ENCODE measurements at places on chromosomes 5 and 9.

DNA sequence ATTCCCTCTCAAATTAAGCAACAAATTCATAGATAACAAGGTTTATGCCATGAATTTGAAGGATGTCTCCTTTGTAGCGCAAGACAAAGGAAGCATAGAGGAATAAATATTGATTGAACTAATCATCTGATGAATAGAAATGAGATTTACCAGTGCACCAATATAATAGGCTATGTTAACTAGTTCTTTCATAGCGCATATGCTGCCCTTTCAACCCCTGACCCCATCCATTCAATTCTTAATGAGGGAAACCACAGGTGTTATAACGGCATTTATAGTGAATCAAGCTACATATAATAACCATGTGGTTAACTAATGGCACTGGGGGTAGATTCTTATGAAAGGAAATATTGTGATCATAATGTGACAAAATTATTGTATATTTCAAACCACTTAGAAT lies 6.5 kb downstream of the RORB start:
- no peak overlapping the region for H3K27ac ChIP-seq
- H3K4me1 ChIP-seq, result 0 out of 2 replicates have a peak, but pooled peaks cover 9% of the 10 kb centered on the region
- no peak for DNase-seq
- peaks cover 16% of the 10 kb centered on the region for H3K27me3 ChIP-seq
- H3K36me3 ChIP-seq, result no peaks in the 10 kb centered on the region

- DNase-seq, result peak; percentile 96
- peaks cover 2% of the 10 kb centered on the region for H3K27me3 ChIP-seq
- peaks cover 29% of the 10 kb centered on the region for H3K36me3 ChIP-seq
- peak overlapping the region; percentile 76 for H3K4me3 ChIP-seq
- peaks cover 57% of the 10 kb centered on the region for H3K4me1 ChIP-seq
These were observed 105.9 kb downstream of the DPYSL3 start for GRCh38 chr5:147403651-147404640.

DNA sequence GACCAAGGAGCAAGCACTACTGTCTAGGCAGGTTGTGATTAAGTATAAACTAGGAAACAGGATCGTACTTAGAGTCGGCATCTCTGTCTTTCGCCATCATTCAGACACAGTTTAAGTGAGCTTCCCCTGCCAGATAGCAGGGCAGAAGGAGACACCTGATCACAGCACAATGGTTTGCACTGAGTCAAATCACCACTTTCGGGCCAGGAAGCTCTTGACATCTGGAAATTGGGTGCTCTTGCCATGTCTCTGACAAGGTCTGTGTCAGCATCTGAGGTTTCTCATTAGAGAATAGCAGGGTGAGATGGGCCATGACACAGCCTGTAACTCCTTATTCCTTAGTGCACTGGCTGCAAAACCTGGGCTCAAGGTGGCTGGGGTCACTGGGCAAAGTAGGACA lies 8.3 kb downstream of the ADRB2 start:
- no peak overlapping the region for H3K27ac ChIP-seq
- peaks cover 52% of the 10 kb centered on the region for H3K4me1 ChIP-seq
- no peak overlapping the region for H3K4me3 ChIP-seq
- DNase-seq, result no peak

- no peak overlapping the region for H3K27ac ChIP-seq
- no peaks in the 10 kb centered on the region for H3K36me3 ChIP-seq
- no peak for DNase-seq
- no peak overlapping the region for H3K4me3 ChIP-seq
These were observed 129.7 kb upstream of the PDE4D start for GRCh38 chr5:60023255-60023654.

DNA sequence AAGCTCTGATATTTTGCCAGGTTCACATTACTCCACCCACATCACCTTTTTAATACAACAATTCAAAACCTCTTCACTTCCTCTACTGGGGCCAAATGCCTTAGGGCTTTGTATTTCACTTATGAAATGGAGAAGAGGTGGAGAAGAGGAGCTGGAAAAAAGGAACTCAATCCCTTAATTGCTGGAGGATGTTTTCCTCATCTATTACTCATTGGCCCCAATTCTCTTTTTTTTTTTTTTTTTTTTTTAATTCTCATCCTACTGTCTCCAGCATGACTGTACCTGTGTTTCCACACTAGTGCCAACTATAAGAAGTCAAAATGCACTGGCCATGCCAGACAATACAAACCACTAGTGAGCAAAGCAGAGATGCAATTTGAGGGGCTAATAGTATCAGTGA lies 20.9 kb downstream of the FAM13B start:
- H3K4me1 ChIP-seq, result peaks cover 21% of the 10 kb centered on the region
- no peak overlapping the region for H3K4me3 ChIP-seq
- H3K27me3 ChIP-seq, result no peaks in the 10 kb centered on the region
- H3K36me3 ChIP-seq, result peaks cover 20% of the 10 kb centered on the region
- no peak overlapping the region for H3K27ac ChIP-seq

DNA sequence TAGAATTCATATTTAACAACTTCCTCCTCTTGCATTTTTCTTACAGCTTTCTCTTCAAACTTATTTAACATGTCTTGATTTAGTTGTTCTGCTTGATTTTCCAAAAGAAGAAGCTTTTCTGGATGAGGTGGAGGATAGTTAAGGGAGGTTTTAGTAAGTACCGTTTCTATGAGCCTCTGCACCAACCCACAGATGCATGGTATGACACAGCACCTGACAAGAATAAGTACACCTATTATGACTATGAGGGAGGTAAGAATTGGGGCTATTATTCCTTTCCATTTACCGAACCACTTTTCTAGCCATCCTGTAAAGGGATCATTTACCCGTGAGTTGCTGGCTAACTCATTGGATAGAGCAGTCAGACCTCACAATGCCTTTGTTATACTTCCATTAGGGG lies 2.5 kb upstream of the HMGCS1 start:
- no peak overlapping the region for H3K27ac ChIP-seq
- H3K27me3 ChIP-seq, result peaks cover 8% of the 10 kb centered on the region
- DNase-seq, result no peak
- H3K36me3 ChIP-seq, result peaks cover 6% of the 10 kb centered on the region
- peaks cover 32% of the 10 kb centered on the region for H3K4me1 ChIP-seq

GRCh38 chr9:1096155-1096964 lies 46.2 kb downstream of the DMRT2 start:
- peaks cover 2% of the 10 kb centered on the region for H3K27me3 ChIP-seq
- H3K4me1 ChIP-seq, result no peaks in the 10 kb centered on the region
- H3K4me3 ChIP-seq, result no peak overlapping the region
- no peak for DNase-seq
- no peaks in the 10 kb centered on the region for H3K36me3 ChIP-seq

DNA sequence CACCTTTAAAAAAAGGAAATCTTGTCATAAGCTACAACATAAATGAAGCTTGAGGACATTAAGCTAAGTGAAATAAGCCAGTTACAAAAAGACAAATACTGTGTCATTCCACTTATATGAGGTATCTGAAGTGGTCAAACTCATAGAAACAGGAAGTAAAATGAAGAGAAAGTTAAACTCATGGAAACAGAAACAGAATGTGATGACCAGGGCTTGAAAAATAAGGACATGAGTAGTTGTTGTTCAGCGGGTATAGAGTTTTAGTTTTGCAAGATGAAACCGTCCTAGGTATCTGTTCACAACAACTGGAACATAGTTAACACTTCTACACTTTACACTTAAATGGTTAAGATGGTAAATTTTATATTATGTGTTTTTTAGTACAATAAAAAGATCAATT lies 47.8 kb upstream of the SLC1A3 start:
- H3K4me1 ChIP-seq, result no peaks in the 10 kb centered on the region
- DNase-seq, result no peak
- no peak overlapping the region for H3K27ac ChIP-seq
- H3K27me3 ChIP-seq, result no peaks in the 10 kb centered on the region

DNA sequence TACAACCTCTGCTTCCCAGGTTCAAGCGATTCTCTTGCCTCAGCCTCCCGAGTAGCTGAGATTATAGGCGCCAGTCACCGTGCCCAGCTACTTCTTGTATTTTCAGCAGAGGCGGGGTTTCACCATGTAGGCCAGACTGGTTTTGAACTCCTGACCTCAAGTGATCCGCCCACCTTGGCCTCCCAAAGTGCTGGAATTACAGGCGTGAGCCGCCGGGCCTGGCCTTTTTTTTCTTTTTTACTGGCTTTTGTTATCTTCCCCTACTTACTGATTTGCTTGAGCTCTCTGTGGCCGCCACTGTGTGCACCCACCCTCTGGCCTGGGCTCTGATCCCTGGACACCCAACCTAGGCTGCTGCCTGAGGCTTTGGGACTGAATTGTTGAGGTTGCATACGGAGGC lies 60.3 kb downstream of the ANKRD33B start:
- H3K4me3 ChIP-seq, result no peak overlapping the region
- no peak overlapping the region for H3K27ac ChIP-seq
- DNase-seq, result no peak
- peaks cover 27% of the 10 kb centered on the region for H3K36me3 ChIP-seq

DNA sequence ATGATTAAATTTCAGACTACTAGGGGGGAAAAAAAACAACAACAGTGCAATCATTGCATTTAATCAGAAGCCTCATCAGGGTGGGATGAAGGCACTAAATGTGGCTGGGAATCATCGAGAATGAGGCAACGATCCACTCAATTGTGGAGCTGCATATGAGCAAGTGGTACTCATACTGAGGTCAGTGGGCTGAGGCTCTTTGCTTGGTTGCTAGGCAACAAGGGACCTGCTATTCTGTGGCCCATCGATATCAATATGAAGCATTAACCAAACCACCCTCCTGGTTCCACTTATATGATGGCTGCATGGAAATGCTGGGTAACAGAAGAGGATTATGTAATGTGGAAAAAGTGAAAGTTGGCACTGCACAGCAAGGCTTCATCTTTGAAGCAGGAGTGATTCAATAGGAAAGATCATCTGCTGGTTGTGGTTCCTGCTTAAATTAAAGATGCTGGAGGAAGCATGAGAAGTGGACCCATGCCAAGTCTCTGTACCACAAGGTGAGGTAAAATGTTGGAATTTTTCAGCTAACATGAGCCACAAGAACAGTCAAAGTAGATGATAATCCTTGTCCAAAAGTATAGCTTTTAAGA lies 159.8 kb upstream of the HMHB1 start:
- no peak overlapping the region for H3K4me3 ChIP-seq
- H3K4me1 ChIP-seq, result peaks cover 30% of the 10 kb centered on the region
- no peak overlapping the region for H3K27ac ChIP-seq
- no peak for DNase-seq

GRCh38 chr9:70602321-70603019 lies 188.0 kb upstream of the KLF9 start:
- no peaks in the 10 kb centered on the region for H3K27me3 ChIP-seq
- H3K27ac ChIP-seq, result peak overlapping the region; percentile 99
- no peaks in the 10 kb centered on the region for H3K36me3 ChIP-seq
- peak overlapping the region; percentile 87 for H3K4me3 ChIP-seq
- peaks cover 47% of the 10 kb centered on the region for H3K4me1 ChIP-seq

- peaks cover 5% of the 10 kb centered on the region for H3K27me3 ChIP-seq
- H3K4me3 ChIP-seq, result peak overlapping the region; percentile 8
- no peak overlapping the region for H3K27ac ChIP-seq
These were observed 31.2 kb upstream of the SLC28A3 start for GRCh38 chr9:84371737-84372136.

DNA sequence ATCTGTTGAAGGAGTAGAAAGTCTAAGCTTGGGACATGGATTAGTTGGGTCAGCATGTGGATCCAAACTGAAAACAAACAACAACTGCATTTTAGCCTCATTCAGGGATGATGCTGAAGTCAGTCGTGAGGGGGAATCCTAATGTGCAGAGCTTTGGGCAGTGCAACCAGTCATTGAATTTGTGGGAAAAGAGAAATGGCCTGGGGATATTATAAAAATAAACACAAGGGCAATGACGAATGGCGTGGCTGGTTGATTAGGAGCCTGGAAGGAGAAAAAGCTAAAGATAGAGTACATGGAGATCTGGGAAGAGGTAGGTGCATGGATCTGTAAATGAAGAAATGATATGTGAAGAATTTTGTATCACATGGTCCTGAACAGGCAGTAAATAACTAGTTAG lies 477.6 kb downstream of the TLE1 start:
- no peak overlapping the region for H3K4me3 ChIP-seq
- H3K4me1 ChIP-seq, result no peaks in the 10 kb centered on the region
- 0 out of 2 replicates have a peak, but pooled peaks cover 2% of the 10 kb centered on the region for H3K27me3 ChIP-seq
- no peak for DNase-seq

GRCh38 chr5:102749416-102750030 lies 5.6 kb upstream of the PAM start:
- no peak overlapping the region for H3K4me3 ChIP-seq
- peaks cover 8% of the 10 kb centered on the region for H3K4me1 ChIP-seq
- H3K27ac ChIP-seq, result no peak overlapping the region
- no peak for DNase-seq
- H3K36me3 ChIP-seq, result no peaks in the 10 kb centered on the region
- H3K27me3 ChIP-seq, result peaks cover 13% of the 10 kb centered on the region

GRCh38 chr5:72066705-72067107 lies 40.6 kb upstream of the MAP1B start:
- peak; percentile 87 for DNase-seq
- H3K36me3 ChIP-seq, result no peaks in the 10 kb centered on the region
- H3K4me1 ChIP-seq, result peaks cover 33% of the 10 kb centered on the region
- peak overlapping the region; percentile 69 for H3K4me3 ChIP-seq
- no peaks in the 10 kb centered on the region for H3K27me3 ChIP-seq

DNA sequence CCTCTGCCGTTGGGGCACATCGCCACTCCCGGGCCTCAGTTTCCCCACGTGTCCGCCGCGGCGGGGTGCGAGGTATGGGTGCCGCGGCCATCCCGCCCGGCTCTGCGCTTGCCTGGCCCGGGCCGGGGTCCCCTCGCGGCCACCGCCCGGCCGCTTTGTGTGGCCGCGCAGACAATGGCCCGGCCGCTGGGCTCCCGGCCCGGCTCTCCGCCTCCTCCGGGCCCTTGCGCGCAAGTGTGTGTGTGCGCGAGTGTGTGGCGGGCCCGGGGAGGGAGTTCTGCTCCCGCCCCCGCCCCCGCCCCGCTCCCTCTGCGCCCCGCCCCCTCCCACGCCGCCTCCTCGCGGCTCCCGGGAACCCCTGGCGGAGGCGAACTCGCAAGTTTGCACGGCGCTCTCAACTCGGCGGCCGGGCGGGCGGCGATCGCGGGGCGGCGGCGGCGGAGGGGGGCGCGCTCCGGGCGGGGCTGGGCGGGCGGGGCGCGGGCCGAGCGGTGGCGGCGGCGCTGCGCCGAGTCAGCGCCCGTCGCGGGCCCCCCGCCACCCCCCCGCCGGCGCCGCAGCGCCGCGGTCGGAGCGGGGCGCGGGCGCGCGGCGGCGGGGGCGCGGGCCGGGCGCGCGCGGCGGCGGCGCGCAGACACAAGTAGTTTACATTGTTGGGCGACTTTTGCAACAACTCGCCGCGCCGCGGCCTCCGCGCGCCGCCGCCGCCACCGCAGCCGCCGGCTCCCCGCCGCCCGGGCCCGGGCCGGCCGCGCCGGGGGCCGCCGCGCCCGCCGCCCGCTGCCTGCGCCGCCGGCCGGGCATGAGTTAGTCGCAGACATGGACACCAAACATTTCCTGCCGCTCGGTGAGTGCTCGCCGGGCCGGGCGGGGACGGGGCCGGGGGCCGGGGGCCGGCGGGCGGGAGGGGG lies at the start of gene RXRA:
TSS of gene RXRA (plus strand) at position 643 of the 911 bp plus-strand sequence. CDS start at position 820, 177 bp downstream.
- peak within 1 kb of the TSS; percentile 77 for H3K27ac ChIP-seq
- H3K4me3 ChIP-seq, result peak within 1 kb of the TSS; percentile 89
- H3K4me1 ChIP-seq, result peaks cover 46% of the 10 kb centered on the region
- H3K27me3 ChIP-seq, result peaks cover 3% of the 10 kb centered on the region
- H3K36me3 ChIP-seq, result no peaks in the 10 kb centered on the region
